ENCODE measurements at places on chromosomes 6 and 20. TPM values are rescaled to one million over a fixed set of nuclear protein-coding genes. Genes with fewer than 3 reads are reported as not detected.

GRCh38 chr6:72175916-72176315 lies 289.6 kb downstream of the RIMS1 start:
- no peak for DNase-seq

DNA sequence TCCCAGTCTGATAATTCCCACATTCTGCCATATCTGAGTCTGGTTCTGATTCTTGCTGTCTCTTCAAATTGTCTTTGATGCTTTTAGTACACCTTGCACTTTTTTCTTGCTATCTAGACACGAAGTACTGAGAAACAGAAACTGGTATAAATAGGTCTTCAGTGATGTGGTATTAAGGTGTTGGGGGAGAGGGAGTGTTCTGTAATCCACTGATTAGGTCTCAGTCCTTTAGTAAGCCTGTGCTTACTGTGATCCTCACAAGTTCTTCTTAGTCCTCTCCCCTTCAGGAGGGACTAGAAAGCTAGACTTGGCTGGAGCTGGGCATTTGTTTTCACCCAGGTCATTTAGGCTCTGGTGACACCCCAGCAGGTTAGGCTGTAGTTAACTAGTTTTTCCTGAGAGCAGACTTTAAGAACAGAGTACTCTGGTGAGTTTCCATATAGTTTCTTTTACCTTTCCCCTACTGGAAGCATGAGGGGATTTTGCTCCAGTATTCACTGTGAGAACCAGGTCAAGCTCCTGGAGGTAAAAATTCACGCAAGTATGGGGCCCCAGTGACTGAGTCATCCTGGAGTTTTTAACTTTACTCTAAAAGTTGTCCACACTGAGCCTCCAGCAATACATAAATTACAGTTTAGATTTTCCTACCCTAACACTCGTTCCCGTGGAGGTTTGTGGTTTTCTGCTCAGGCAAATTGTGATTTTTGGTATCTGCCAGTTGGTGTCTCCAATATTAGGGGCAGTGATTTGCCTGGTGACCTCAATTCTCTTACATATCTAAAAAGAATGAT lies 154.6 kb downstream of the CDKAL1 start:
- peak; percentile 9 for DNase-seq

DNA sequence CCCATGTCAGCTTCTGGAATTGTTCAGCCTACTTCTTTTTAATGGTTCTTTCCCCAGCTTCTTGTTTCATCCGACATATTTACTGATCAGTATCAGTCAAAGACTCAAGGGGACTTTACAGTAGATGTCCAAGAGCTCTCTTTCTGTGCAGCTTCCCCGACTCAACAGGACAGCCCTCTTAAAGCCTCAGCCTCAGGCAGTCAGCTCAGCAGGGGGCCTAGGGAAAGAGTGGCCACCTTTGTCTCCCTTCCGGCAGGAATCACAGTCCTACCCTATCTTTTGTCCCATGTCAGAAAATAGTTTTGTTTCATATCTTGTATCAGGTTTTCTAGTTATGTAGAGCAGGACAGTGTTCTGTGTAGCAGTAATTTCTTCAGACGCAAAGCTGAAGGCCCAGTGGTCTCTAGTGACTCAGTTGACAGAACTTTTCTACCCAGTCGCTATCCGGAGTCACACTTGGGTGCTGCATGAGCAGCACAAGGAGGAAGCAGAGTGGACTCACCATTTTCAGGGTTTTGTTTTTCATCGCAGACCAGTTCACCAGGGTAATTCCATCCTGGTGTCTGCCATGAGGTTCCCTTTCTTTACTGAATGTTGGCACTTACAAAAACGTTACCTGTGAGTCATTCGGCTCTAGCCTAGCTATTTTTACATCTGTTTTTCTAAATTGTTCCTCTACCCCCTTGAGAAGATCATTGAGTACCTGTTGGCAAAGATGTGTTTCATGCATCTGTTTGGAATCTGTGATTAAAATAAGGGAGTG lies 47.7 kb downstream of the SPATA2 start:
- DNase-seq = no peak

DNA sequence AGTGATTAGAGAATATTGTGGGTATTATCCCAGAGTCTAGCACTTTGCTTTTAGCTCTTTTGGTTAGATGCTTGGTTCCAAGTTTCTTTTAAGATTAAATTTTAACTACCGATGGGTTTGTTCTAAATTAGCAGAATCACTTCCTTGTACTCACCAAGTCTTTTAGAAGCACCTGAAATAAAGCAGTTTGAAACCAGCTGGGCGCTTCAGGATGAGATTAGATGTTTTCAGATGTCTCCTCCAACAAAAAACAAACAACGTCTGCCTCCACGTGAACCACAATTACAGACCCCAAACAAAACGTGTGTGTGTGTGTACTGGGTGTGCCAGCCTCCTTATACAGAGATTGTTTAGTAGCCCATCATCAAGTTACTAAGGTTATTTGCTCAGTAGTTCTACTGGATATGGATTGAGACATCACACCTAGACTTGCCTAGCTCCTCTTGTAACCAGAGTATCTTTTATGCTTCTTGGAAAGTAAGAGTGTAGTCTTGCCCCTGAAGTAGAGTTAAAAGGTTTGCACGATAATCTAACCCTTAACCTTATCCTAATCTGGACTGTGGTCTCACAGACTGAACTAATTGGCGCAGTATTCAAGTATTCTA lies 2.3 kb downstream of the DSTN start:
- no peak for DNase-seq

DNA sequence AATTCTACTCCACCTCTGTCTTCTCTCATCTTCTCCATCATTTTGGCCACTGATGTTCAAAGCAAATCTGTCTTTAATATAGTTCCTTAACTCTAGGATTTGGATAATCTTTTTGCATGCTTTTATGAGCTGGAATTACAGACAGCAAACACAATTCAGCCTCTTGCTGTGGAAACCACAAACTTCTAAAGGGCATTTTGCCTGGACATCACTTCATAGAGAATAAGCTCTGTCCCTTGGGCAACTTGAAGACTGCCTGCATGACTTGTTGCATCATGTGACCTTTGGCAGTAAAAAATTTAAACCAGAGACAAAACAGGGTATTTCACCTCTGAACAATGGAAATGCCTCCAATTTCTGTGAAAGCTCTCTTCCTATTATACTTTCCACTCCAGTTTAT lies 74.1 kb upstream of the HDDC2 start:
- no peak for DNase-seq

TAF4 gene
- total RNA-seq = 9.8 TPM

DNA sequence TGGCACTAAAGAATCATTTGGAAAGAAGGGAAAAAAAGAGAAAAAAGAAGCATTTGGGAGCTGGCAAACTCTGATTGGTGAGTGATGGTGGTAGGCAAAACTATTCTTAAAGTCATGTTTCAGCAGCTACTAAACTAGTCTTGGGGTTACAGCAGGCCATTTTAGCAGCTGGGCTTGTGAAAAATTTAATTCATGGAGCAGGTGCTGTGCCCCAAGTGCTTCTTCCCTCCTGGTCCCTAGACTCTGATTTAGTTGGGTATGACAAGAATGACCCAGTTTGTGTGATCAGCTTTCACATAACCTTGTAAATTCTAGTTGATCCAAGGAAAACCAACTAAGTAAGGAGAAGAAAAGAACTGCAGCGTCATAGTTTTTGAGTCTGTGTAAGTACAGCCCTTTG lies 1.1 kb upstream of the ASIP start:
- DNase-seq = no peak

- DNase-seq = no peak
These were observed 139.2 kb downstream of the AHI1 start for GRCh38 chr6:135358251-135358821.

- no peak for DNase-seq
These were observed 25.0 kb downstream of the TGM6 start for GRCh38 chr20:2405693-2406065.

DNA sequence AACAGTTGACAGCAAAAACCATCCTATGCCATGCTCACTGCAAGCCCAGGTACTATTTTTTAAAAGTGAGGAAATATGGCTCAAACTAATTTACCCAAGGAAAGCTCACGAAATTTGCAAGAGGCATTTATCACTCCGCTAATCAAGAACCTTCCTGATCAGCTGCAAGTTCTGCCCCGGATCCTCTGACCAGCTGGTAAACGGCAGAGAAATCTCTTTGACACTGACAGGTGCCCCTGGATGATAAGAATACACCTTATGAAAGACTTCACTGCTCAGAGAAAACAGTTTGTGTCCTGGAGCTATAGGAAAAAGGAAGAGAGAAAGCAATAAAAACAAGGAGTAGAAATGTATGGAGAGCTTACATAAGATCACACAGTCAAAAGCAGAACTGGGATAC lies 6.4 kb downstream of the CNKSR3 start:
- DNase-seq = no peak

ALDH8A1 gene
- total RNA-seq = 2.4 TPM

PLTP gene
- total RNA-seq = not detected

- DNase-seq = no peak
These were observed 129.1 kb upstream of the MANEA start for GRCh38 chr6:95448208-95448607.

Data from CD8-positive, alpha-beta T cell (primary cell).